ENCODE measurements at places on chromosomes 12 and 14.

- DNase-seq, result no peak
Observed at GRCh38 chr12:20985399-20985798, 145.6 kb upstream of the SLCO1B1 start.

- no peak for DNase-seq
Observed at GRCh38 chr12:93889516-93890212, 212.5 kb downstream of the CRADD start.

GRCh38 chr12:125004621-125005020 is 11.2 kb downstream of the BRI3BP start:
- DNase-seq, result no peak

DNA sequence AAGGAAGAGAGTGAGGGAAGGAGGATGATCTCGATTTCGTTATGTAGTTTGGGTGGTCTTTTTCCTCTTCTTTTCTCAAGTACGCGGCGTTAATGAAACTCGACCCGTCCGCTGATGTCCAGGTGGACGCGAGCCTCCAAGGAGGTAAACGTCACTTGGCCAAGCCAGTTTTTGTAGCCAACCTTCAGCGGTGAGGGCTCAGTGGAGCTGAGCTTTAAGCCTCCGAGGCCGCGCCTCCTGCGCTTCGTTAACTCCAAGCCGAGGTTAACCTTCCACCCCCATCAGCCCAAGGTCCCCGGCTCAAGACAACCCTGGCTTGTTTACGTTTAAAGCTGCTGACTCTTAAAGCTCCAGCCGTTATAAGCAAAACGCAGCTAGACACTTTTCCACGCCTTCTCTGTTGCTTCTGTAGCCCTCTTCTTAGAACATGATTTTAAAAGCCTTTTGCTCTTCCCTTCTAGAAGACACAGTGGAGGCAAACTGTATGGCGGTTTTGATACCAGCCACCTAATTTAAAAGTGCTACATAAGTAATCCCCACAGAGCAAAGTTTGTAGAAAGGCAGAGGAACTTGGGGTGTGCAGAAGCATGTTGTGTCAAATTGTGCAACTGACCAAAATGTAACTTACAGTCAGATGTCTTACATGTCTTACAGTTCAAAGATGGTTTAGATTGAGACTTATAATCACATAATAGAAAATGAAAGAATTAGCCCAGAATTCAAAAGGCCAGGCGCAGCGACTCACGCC is 923 bp upstream of the ITPR2 start:
- DNase-seq, result peak; percentile 44

DNA sequence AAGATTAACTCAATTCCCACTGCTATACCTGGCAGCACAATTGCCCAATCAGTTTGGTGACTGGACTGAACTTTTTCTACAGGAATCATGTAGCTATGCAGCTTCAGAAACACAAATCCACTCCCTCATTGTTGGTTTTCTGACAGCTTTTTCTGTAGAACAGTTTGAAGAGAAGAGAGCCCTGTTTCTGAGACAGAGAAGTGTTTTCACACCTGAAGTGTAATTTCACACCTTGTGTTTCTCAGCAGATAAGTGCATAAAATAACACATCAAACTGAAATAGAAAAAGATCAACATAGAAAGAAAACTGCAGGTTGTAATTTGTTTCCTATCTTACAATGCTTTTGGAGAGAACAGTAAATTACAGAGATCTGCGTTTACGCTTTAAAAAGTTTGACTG is 335.6 kb downstream of the SNAPC1 start:
- no peak for DNase-seq

- no peak for DNase-seq
Observed at GRCh38 chr12:30019366-30020140, 235.8 kb upstream of the TMTC1 start.

DNA sequence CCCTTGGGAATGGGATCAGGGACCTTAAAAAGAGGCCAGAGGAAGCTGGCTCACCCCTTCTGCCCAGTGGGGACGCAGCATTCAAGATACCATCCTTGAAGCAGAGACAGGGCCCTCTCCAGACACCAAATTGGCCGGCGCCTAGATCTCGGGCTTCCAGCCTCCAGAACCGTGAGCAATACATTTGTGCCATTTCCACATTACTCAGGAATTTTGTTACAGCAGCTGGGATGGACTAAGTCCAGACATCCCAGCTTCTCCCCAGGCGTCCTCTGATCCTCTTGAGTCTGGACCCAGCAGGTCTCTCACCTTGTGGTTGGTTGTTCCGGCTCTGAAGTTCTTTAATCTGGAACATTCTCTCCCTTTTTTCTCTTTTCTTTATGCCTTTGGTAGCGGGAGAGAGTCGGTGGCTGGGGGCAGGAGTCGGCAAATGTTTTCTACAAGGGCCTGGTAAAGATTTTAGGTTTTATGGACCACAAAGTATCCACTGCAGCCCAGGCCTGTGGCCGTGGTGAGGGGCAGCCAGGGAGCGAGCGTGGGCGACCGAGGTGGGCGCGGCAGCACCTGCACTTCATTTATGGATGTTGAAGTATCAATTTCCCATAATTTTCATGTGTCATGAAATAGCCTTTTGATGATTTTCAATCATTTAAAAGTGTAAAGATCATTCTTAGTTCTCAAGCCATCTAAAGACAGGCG is 4.8 kb downstream of the CEP170B start:
- no peak for DNase-seq

GRCh38 chr14:75646762-75647161 is 13.9 kb downstream of the ERG28 start:
- DNase-seq, result no peak

DNA sequence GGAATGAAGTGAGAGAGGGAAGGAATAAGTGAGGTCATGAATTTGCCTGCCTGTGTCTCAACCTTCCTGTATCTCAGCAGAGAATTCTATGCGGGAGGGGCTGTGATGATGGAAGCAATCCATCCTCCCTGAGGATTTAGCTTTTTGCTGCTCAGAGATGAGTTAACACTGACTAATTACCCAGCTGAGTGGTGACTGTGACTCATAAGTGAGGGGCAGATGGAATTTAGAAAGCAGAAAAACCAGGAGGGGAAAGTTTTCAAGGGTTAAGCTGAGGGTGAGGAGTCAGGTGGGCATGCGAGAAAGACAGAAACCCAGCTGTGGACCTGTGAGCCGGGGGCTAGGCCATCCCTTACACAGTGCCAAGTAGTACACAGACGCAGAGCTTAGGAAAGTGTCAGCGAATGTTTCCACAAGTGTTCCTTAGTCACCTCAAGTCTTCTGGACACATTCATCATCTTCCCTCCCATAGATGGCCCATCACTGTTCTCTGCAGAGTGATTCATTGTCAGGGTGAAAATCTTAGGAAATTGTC is 277.9 kb downstream of the IPO8 start:
- peak; percentile 90 for DNase-seq

DNA sequence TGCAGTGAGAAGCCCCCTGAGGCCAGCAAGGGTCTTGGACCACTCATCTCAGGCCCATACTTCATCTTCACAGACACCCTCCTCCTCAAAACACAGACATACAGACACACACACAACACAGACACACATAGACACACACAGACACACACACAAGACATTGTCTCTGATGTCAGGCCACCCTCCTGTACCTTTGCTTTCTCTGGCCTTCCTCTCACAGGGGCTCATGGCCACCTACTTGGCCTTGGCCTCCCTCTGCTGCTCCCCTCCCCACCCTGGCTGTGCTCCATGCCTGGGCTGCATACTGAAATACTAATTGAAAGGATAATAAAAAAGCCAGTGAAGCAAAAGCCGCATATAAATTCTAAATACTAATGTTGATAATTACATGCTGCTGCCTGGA is 1.6 kb upstream of the SYNDIG1L start:
- DNase-seq, result no peak

DNA sequence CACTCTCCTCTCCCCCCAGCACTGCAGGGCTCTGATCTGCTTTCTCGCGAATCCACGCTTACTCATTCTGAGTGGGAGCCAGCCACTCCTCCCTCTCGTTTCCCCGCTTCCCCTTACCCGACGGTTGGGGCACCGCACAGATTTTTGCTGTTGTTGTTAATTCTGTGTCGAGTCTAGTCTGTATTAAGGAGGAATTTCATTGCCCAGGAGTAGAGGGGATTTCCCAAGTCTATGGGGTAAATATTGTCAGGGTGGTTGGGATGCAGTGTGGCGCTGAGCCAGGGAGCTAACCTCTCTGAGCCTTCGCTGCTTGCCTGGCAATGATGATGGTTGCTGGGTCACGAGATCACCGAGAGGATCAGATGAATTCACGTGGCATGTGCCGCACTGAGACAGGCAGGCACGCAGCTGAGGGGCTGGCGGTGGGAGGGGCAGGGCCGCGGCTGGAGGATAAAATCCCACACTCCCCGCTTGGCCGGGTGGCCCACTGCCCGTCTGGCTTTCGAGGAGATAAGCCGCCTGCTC is 18.5 kb downstream of the NCOR2 start:
- DNase-seq, result no peak

DNA sequence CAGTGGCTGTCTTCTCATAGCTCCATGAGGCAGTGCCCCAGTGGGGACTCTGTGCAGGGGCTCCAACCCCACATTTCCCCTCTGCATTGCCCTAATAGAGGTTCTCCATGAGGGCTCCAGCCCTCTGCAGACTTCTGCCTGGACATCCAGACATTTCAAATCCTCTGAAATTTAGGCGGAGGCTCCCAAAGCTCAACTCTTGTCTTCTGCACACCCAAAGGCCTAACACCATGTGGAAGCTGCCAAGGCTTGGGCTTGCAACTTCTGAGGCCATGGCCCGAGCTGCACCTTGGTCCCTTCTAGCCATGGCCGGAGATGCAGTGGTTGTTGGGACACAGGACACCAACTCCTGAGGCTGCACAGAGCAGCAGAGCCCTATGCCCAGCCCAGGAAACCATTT is 20.5 kb upstream of the PPP2R5C start:
- DNase-seq, result no peak

GRCh38 chr12:73951956-73952703 is 585.5 kb upstream of the ATXN7L3B start:
- no peak for DNase-seq

- DNase-seq, result no peak
Observed at GRCh38 chr12:80352474-80352873, 91.6 kb upstream of the PTPRQ start.

- no peak for DNase-seq
Observed at GRCh38 chr12:121057794-121058193, 18.7 kb upstream of the OASL start.

GRCh38 chr14:43449291-43449690 is 1057.8 kb downstream of the FSCB start:
- DNase-seq, result no peak

GRCh38 chr14:35362911-35363374 is 41.6 kb downstream of the NFKBIA start:
- peak; percentile 68 for DNase-seq

DNA sequence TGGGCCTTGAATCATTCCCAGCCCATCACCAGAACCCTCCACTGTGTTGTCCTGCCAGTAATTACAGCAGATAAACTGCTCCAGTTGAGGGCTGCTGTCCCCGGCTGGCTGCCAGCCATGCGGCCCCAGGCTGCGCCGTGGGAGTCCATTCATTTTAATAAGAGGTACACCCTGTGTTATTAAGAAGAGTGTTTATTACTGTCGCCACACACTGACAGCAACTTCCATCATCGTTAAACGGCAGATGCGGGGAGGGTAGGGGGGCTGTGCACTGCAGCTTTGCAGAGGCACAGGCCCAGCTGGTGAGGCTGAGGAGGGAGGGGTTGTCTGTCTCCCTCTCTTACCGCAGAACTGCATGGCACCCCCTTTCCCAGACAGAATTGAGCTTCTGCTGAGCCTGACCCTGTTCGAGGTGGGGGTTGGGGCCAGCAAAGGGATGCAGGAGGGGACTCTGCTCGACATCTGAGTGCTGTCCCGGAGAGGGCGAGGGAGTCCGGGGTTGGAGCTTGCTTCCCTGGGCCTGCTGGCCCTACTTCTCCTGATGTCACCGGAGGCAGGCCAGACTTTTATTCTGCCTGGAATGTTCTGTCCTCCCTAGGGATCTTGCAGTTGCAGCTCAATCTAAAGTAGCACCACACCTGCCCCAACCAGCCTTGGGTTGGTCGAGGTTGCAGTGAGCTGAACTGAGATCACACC is 33.8 kb upstream of the GPATCH2L start:
- DNase-seq, result no peak

GRCh38 chr14:83463500-83464098 is 1929.9 kb upstream of the SEL1L start:
- DNase-seq, result peak; percentile 75

DNA sequence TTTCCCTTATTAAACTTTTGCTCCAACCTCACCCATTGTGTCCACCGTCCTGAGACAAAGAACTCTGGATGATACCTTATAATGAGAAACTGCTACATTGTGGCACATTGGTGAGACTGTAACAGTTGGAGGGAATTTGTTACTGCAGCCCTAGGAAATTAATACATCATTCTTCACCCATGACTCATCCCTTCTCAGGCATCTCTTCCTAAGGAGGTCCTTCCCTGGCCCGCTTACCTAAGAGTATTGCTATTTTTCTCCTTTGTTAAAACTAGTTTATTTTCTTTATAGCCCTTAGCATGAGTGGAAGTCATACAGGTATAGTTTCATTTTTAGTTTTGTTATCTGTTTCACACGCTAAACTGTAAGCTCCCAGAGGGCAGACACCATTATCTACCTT is 87.1 kb downstream of the TMEM260 start:
- DNase-seq, result no peak

DNA sequence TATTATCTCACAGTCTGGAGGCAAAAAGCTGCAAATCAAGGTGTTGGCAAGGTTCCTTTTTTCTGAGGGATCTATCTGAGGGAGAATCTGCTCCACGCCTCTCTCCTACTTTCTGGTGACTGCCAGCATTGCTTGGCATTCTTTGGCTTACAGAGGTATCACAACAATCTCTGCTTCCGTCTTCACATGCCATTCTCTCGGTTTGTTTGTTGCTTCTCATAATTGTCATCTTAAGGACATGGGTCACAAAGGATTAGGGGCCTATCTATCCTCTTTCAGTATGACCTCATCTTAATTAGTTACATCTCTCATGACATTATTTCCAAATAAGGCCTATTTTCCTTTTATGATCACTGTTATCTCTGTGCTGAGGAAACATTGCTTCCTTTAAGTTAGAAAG is 345.0 kb downstream of the FOXG1 start:
- no peak for DNase-seq

DNA sequence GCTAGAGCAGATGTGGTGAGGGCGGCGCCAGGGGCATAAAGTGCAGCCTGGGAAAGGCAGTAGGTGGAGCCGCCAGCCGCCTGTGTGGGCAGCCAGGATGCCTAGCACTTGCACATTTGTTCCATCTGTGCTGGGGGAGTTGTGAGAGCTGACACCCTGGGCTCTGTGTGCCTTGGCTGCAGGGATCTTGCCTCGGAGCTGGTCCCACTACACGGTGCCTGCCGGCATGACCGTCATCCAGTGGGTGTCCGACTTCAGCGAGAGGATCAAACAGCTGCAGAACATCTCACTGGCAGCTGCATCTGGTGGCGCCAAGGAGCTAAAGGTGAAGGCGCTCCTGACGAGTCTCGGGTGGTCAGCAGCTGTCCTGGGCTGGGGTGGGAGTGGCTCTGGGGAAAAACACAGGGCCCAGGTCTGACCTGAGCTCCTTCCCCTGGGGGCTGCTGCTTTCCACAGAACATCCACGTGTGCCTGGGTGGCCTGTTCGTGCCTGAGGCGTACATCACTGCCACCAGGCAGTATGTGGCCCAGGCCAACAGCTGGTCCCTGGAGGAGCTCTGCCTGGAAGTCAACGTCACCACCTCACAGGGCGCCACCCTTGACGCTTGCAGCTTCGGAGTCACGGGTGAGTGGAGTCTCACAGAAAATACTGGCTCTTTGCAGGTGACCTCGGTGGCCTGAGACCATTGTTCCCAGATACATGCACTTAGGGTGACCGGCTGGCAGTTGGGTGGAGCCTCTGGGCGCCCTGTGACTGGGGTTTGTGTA is 37.4 kb downstream of the HSP90AA1 start:
- DNase-seq, result no peak
